ENCODE measurements at places on chromosomes 7 and 10.

DNA sequence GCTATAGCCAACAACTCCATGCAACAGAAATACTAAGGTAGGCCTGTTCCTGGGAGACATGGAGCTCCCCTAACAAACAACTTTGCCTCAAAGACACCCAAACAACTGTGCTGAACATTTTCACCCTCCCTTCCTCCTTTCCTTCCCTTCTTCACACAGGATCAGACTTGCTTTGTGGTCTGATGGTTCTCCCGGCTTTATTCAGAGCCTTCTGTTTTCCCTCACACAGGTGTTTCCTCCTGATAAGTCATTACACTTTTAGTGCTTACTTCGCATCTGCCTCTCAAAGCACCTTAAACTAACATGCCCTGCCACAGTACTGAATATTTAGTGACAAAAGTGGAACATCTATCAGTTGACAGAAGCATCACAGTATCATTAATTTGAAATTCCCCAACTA is 56.3 kb upstream of the YAE1 start:
- no peak for DNase-seq

DNA sequence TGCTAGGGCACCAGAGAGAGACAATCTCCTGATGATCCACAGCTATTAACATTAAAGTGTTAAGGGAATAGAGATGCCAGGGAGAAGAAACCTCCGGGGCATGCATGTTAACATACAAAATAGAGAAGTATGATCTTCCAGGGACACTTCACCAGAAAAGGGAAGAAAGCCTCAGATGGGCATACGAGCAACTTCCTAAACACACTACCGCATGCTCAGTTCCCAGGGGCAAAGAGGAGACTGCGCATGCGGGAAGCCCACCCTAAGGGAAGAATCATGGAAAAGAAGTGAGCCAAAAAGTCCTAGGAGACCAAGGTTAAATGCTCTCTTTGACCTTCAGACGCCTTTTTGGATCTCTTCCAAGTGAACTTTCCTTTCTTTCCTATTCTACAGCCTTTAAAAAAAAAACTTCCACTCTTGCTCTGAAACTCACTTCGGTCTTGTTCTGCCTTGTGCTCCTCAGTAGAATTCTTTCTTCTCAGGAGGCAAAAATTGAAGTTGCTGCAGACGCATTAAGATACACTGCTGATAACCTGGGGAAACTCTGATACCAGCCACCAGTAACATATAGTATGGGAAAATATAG is 1211.3 kb downstream of the REEP3 start:
- DNase-seq, result no peak

DNA sequence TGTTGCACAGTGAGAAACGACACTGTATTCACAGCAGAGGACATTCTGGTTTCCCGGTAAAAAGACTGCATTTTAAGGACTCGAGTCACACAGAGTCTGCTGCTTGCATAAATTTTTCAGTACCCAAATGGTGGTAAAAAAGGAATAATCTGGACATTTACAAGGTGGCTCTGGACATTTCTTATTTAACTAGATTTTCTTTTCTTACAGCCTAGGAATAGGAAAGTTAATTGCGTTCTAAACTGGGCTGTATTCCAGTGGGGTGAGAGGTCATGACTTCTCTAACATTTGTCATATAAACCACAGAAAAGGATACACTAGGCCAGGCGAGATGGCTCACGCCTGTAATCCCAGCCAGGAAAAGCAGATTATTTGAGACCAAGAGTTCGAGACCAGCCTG is 237.5 kb upstream of the KLF6 start:
- DNase-seq, result no peak

DNA sequence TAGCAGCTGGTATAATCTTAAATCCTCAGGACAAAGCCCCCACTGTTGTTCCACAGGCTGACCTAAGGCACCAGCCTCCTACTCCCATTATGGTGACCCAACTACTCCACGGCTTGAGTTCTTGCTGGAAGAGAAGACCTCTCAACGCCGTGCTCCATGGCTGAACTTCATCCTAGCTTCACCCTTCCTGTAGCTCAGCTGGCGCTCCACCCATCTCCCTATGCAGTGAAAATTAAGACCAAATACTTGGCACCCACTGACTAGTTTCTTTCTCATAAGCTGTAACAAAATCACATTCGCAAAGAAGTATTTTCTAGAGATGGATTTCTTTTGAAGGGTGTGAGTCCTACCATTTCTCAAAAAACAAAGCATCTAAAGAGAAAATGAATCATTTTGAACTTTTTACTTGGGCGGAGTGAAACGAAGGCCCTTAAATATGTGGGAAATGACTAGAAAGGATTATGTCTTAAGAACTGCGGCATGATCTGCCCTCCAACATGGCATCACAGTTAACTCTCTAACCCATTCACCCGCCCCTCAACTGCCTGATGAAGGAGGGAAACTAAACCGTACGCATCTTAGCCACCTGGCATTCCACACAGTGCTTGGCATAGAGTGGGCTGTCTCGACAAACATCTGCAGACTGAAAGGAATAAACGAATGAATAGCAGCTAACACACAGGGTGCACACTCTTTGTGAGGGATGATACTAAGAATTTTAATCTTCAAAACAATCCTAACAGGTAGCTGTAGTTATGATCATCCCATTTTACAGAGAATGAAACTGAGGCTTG is 32.7 kb downstream of the GFRA1 start:
- DNase-seq, result no peak

DNA sequence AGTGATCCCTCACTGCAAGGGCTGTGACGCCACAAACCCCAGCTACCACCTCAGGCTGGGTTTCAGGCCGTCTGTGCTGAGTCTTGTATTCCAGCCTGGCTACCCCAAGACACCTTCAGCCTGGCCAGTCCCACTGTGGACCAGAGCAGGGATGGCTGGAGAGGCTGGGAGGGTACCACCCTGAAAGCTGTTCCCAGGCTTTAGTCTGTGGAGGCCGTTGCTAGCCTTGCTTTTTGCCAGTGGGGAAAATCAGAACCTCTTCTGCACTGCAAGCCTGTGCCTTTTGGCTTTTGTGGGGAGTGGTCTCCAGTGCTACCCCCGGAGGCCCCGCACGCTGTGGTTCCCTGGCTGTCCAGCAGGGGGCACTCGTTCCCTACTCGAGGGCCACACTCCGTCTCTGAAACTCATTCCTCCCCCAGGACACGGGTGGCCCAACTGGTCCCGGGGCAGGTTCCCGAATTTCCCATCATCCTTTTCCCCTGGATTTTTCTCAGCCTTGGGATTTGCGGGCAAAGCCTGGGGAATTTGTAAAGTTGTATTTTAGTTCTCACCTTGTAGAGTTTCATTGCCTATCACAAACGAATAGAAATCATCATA is 128.4 kb upstream of the BTBD16 start:
- no peak for DNase-seq

GRCh38 chr7:88155756-88156155 is 64.1 kb downstream of the SRI start:
- DNase-seq, result no peak

DNA sequence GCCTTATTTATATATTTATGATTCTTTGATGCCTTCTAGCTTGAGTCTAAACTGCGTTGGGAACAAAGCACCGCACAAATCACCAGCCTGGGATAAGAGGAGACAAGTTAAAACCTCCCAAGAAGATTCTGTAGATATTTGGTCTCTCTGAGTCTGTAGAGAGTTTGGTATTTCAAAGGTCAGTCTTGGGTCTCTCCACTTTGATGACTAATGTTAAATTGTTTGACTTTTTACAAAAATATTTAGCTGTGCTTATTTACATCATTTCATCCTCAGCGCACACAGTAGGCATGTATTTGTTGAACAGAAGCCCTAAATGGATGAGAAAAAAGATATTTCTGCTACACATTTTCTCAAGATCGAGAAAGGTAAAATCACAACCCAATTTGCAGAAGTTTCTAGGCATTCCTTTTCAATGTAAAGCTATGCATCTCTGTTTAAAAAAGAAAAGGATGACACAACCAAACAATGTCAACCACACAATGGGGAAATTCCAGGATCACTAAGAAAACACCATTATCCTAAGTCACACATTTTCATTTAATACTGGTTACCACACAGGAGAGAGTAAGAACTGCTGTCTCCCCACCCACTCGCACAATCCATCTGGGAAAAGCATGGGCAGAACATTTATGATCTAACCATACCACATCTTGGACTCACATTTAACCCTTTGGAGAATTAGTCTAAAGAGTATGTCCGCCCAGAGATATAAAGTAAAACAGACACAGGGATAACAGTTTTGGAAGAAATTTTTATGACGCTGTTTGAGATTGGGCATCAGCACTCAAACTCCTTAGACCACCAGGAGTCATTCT is 4.4 kb downstream of the CDK6 start:
- DNase-seq, result peak; percentile 88

- DNase-seq, result peak; percentile 70
Observed at GRCh38 chr7:90455163-90456030, 14.0 kb upstream of the PTTG1IP2 start.
